ENCODE measurements at places on chromosomes 3 and 15.

DNA sequence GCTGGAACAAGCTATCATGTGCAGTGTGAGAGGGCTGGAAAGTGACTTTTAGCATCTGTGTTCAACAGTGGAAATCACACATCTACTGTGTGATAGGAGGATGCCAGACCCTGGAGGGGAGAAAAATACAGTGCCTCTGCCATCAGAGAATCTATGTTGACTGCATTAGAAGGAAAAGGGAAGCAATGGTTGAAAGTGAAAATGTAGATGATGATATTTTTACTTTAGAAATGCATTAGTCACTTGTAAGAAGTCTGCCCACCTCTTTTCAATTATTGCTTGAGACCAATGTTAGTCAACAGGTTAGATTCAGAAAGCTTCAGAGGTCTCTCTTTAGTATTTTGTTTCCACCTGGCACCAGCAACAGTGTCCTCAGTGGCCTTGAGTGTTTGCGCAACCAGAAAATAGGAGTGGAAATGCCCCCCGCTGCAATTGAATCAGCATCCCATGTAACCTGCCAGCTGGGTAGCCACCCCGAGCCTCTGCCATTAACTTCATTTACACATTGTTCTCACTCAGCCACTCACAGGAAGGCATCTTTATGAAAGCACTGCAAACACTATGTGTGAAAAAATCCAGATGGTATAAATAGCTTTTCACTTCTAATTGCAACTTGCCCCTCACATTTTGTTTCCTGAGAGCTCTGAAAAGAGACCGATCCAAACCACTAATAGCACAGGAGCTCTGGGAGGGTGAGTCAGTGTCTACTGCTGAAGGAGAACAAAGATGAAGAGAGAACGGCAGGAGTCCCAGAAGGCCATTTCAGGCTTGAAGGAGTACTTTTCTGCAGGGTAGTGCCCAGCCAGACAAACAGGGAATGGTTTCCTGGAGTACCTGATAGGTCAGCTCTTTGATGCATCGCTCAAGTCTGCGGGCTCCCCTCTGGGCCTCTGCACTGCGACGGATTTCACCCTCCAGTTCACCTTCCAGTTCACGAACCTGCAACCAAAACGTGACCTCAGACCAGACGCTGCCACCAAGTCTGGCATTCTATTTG is 92.1 kb downstream of the HHLA2 start:
- DNase-seq = no peak

DNA sequence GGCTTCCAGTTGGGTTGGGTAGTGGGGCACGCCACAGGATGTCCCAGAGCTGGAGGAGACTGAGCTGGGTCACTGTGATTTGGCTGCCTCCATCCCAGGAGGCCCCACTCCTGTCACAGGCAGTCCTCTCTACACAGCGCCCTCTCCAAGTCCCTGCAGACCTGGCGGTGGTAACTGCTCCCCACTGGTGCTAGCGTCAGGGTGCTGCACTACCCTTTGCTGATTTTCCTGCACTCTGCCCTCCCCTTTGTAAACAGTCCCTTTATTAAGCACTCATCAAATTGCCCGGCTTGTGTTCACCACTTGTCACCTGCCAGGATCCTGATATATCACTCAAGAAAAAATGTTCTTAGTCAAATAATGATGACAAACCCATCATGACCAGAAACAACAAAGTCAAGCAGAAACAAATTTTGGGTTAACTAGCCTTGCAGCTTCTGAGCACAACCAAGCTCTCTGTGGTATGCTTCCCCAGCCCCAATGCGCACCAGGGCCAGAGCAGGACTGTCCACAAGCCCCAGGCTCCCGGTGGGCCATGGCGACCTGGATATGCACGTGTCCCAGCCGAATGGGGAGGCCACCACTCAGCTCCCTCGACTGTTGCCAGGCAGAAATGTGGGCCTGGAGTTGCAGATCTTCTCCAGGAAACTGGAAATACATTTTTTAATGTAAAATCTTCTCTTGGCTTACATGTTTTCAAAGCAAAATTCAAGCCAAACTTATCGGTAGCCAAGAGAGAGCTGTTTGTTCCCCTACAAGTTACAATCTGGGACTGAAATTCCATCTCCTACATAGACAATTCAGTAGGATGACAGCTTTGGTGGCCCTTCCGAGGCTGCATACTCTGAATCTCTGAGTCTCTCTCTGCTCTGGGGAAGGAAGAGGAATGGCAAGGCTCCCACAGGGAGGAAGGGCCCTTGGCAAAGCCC is 24.5 kb downstream of the MEGF11 start:
- no peak for DNase-seq

GRCh38 chr3:177830411-177830849 is 633.1 kb upstream of the TBL1XR1 start:
- DNase-seq = no peak

DNA sequence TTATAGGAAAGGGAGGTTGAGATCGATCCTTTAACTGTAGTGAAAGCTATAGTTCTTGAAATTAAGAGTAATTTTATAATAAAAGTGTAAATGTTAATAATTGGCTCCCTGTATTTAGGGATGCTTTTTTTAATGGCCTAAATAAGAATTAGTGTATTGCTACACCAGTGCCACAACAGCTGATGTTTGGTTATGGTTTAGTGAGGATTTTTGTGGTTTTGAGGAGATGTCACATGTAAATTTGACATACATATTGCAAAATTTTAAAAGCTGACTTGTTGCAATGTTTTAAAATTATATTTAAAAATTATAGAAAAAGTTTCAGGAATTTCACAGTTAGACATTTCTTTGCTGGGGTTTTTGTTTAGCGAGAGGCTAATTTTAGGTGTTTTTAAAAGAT is 3.9 kb downstream of the TSC22D2 start:
- DNase-seq = no peak

DNA sequence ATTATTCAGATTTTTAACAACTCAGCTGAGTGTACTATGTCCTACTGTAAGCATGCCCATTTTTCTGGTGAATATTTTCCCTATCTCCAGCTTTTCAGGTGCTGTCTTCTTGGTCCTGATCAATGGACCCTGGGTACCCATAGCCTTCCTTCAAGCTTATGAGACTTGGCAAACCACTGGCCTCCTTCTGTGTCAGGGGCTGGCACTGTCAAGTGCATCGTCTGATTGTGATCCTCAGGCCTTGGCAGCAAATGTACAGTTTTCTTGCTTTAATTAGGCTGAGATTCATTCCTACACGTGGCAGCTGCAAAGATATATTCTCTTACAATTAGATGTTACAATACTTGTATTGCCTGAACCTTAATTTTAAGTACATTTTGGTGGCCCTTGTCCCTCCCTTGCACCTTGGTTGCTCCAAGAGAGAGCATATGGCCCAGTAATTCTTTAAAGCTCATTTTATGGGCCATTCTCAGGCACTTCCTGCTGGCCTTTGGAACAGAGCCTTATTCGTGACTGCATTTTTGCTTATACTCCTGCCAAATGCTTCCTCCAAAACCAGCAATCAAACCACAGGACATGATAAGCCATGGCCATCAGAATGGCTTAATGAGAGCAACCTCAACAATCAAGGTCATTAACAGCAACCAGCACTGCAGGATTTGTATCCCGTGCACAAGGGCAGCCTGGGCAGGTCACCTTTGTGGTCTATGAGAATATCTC is 179.9 kb downstream of the CNTN6 start:
- DNase-seq = no peak

DNA sequence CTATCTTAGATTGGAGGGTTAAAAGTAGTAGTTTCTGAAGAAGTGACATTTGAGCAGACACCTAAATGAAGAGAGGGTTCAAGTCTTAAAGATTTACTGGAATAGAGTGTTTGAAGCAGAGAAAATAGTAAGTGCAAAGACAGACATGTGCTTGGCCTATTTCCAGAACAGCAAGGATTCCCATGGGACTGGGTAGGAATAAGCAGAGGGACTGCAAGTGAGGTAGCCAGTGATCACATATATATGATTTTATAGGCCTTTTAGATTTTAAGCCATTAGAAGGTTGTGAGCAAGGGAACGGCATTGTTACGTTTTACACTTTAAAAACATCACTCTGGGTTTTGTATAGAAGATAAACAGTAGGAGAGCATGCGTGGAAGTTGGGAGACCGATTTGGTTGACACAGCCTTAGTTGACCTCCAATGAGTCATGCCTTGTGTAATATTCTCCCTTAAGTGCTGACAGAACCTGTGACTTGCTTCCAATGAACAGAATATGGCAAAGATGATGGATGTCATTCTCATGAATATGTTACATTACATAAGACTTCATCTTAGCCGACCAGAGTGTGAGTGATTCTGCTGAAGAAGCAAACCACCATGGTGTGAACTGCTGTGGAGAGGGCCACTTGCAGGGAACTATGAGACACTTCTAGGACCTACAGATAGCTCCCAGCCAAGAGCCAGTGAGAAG is 37.1 kb upstream of the SLC4A7 start:
- DNase-seq = no peak

DNA sequence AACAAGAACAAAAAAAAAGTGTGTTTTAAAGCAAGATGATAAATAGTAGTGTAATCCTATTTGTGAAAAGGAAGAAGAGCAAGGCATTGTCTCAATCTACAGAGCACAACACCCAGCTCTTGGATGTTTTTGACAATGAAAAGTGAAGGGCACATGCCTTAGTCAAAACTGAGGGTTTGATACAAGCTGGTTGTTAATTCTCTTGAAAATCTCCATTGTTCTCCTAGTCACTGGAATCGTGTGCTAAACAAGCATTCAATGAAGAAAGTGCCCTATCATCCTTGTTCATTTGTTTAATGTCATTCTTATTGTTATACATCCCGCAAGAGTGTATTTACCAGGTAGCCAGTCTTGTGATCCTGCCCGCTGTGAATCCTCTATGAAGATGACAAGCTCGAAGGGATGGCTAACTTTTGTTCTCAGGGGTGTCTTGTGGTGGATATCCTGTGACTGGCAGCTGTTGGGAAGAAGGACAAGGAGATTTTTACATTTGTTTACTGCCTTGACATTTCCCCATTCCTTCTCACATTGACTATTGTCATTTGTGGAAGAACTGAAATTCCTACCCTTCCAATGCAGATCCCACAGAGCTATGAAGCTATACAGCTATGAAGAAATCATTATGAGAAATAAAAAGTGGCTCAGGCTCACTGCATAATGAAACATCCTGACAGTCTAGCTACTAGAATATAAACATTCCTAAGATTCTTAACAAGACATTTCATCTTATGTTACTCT is 175.9 kb downstream of the VGLL3 start:
- DNase-seq = no peak

GRCh38 chr15:35211240-35211902 is 126.3 kb upstream of the NANOGP8 start:
- DNase-seq = no peak

GRCh38 chr15:55007561-55007960 is 189.2 kb downstream of the RSL24D1 start:
- no peak for DNase-seq

DNA sequence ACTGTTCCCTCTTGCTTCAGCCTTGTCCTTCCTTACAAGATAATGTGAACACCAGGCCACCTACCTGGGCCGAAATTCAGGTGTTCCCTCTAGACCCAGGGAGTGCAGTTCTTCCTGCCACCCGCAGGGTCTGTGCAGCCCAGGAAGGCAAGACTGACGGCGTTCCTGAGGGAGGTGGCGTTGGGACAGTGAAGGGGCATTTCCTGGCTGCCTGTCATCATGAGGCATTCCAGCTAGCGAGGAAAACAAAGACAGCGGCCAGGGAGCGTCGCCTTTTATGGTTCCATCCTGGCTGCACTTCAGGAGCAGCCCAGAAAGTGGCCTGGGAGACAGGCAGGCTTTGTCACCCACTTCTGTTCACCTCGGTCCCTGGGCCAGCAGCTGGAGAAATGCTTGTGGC is 84.8 kb upstream of the WNT5A start:
- peak; percentile 2 for DNase-seq

DNA sequence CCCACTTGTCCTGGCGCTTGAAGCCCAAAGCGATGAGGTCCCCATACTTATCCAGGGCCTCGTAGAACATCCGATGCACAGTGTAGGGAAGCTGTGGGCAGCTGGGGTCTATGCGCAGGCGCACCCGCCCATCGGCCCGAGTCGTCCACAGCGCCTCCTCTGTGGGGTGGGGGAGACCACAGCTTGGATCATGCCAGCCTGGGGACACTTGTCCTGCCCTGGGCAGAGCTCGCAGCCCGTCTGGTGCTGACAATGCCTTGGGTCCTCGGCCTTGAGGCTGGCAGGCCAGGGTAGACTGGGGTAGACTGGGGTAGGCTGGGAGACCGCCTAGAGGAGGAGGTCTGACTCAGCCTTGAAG is 39.8 kb downstream of the ACSBG1 start:
- DNase-seq = no peak

- DNase-seq = no peak
Observed at GRCh38 chr3:179801856-179802255, 149.0 kb downstream of the USP13 start.

DNA sequence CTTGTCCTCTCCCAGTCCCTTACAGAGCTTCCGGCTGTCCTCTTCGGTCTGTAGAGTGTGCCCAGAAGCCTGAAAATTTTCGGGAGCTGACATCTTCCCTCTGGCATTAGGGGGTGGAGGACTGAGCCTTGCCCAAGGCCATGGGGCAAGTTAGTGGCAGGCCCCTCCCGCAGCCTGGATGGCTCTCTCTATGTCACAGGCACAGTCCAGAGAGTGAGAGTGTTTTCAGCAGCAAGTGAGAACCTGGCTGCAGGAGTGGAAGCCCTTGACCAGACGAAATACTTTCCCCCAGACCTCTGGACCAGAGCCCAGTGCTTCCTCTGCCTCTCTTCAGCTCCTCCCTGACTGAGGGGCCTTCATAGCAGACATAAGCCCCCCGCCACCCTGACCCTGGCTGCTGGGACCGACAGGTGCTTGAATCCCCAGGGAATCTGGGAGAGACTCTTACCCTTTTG is 50.5 kb upstream of the SEC22A start:
- no peak for DNase-seq

DNA sequence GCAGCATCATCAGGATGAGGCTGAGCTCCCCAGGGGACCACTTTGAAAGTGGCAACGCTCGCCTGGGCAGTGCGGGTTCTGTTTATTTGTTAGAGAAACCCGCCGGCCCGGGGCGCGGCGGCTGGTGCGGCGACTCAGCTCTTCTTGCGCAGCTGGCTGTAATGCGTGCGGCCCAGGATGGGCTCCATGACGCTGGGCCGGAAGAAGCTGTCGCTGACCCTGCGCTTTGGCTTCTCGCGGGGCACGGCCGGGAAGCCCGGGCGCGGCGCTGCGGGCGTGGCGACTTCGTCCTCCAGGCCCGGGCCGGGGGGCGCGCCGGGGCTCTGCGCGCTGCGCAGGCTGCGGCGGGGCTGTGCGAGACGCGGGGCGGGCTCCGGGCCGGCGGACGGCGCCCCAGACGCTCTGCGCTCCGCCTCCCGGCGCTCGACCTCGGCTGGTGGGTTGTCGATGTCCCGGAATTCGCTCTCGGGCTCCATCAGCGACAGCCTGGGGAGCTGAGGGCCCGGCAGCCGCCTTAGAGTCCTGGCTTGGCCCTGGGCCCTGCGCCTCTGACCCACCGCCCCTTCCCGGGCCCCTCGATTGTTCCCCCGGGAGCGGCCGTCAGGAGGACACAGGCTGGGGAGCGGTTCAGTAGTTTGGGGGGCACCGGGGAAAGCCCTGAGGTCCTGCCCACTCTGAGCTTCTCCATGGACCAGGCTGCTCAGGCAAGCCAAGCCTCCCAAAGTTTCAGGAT is 10.3 kb upstream of the KIF7 start:
- DNase-seq = no peak

GRCh38 chr3:108728105-108728504 is 29.1 kb downstream of the RETNLB start:
- no peak for DNase-seq
